A549 treated with ZK216348 at 1 μM for 4 hours (cell line): ENCODE measurements at places on chromosomes 11 and 22. TPM values are rescaled to one million over a fixed set of nuclear protein-coding genes. Genes with fewer than 3 reads are reported as not detected.

The ARHGAP42 gene
- total RNA-seq: 3.5 to 7.4 TPM (median 5.5 TPM) in 5 replicates

The PNPLA3 gene
- 0.52 to 1.7 TPM (median 1.3 TPM) in 5 replicates for total RNA-seq

The TBCEL gene
- total RNA-seq: 4.9 to 6.9 TPM (median 5.9 TPM) in 5 replicates

The PVALB gene
- total RNA-seq: not detected in 5 replicates

The FAT3 gene
- total RNA-seq: 0.27 to 0.67 TPM (median 0.49 TPM) in 5 replicates

The OR10G7 gene
- not detected in 5 replicates for total RNA-seq

The SHANK3 gene
- total RNA-seq: 1.9 to 6.0 TPM (median 5.2 TPM) in 5 replicates

The OR56A5 gene
- not detected in 5 replicates for total RNA-seq

The USP2 gene
- 0.42 to 1.1 TPM (median 0.70 TPM) in 5 replicates for total RNA-seq

The GRK3 gene
- 3.0 to 4.3 TPM (median 3.5 TPM) in 5 replicates for total RNA-seq

The RFPL1 gene
- not detected in 5 replicates for total RNA-seq

The SLC22A9 gene
- total RNA-seq: not detected in 5 replicates

The SLC39A13 gene
- 25.8 to 59.6 TPM (median 49.6 TPM) in 5 replicates for total RNA-seq

The NNMT gene
- 269 to 383 TPM (median 352 TPM) in 5 replicates for total RNA-seq

The GAB4 gene
- total RNA-seq: not detected in 5 replicates

The CHST1 gene
- total RNA-seq: 1.3 to 1.9 TPM (median 1.6 TPM) in 5 replicates

The POU2F3 gene
- total RNA-seq: not detected in 5 replicates

The EMID1 gene
- 0.27 to 0.52 TPM (median 0.43 TPM) in 4 of 5 replicates, not detected in the other for total RNA-seq

The LINC01488 gene
- not detected in 5 replicates for total RNA-seq

The NXPE1 gene
- not detected in 5 replicates for total RNA-seq

The LDHAL6A gene
- total RNA-seq: not detected in 5 replicates

The MMP1 gene
- 0.58 to 1.3 TPM (median 1.0 TPM) in 5 replicates for total RNA-seq

The FGF19 gene
- total RNA-seq: 0.09 to 0.14 TPM (median 0.10 TPM) in 4 of 5 replicates, not detected in the other

The BIRC3 gene
- 30.8 to 49.7 TPM (median 45.9 TPM) in 5 replicates for total RNA-seq

The SMDT1 gene
- 30.2 to 42.0 TPM (median 38.1 TPM) in 5 replicates for total RNA-seq

The CSNK2A3 gene
- total RNA-seq: 1.8 to 2.8 TPM (median 1.9 TPM) in 5 replicates

The MYH9 gene
- 139 to 200 TPM (median 173 TPM) in 5 replicates for total RNA-seq

The GRAMD4 gene
- 10.5 to 25.3 TPM (median 20.7 TPM) in 5 replicates for total RNA-seq

The SLC15A3 gene
- not detected in 5 replicates for total RNA-seq

The APOL5 gene
- not detected in 5 replicates for total RNA-seq

The DMC1 gene
- 2.4 to 5.4 TPM (median 3.3 TPM) in 5 replicates for total RNA-seq

The MUC6 gene
- 0.30 TPM in 1 of 5 replicates, not detected in the others for total RNA-seq

The P2RX6 gene
- total RNA-seq: 0.40 to 1.1 TPM (median 0.64 TPM) in 5 replicates

The OR4A16 gene
- not detected in 5 replicates for total RNA-seq

The ART1 gene
- total RNA-seq: not detected in 5 replicates

The TMEM45B gene
- total RNA-seq: 0.07 to 0.41 TPM (median 0.38 TPM) in 3 of 5 replicates, not detected in the others

The SGSM1 gene
- 0.18 to 0.46 TPM (median 0.24 TPM) in 5 replicates for total RNA-seq

The CASP5 gene
- not detected in 5 replicates for total RNA-seq

The EFCAB6 gene
- total RNA-seq: 0.34 to 1.1 TPM (median 0.45 TPM) in 5 replicates

The OR5L1 gene
- not detected in 5 replicates for total RNA-seq

The TSKU gene
- 98.6 to 186 TPM (median 176 TPM) in 5 replicates for total RNA-seq

The ABCC8 gene
- 1.4 to 3.4 TPM (median 2.8 TPM) in 5 replicates for total RNA-seq

The XKR3 gene
- not detected in 5 replicates for total RNA-seq

The NAALADL1 gene
- not detected in 5 replicates for total RNA-seq

The SPTBN2 gene
- total RNA-seq: 9.3 to 14.5 TPM (median 10.5 TPM) in 5 replicates

The LRRC4C gene
- not detected in 5 replicates for total RNA-seq

The RSF1 gene
- 12.6 to 22.2 TPM (median 16.1 TPM) in 5 replicates for total RNA-seq

The TAGLN gene
- total RNA-seq: 64.2 to 153 TPM (median 100 TPM) in 5 replicates

The SPDYC gene
- not detected in 5 replicates for total RNA-seq

The OR8G1 gene
- not detected in 5 replicates for total RNA-seq

The FXYD2 gene
- 14.5 to 21.4 TPM (median 17.9 TPM) in 5 replicates for total RNA-seq

The RIMBP3B gene
- 0.19 to 0.67 TPM (median 0.42 TPM) in 5 replicates for total RNA-seq

The ASRGL1 gene
- total RNA-seq: 12.7 to 13.7 TPM (median 13.1 TPM) in 5 replicates

The SYCE3 gene
- not detected in 5 replicates for total RNA-seq

The IFITM1 gene
- 0.26 to 0.53 TPM (median 0.51 TPM) in 3 of 5 replicates, not detected in the others for total RNA-seq

The OMP gene
- total RNA-seq: not detected in 5 replicates

The NUMA1 gene
- 44.8 to 77.9 TPM (median 68.5 TPM) in 5 replicates for total RNA-seq

The FAM227A gene
- 0.68 to 1.1 TPM (median 0.95 TPM) in 5 replicates for total RNA-seq
